Memory B cell (primary cell): ENCODE measurements at places on chromosomes 1 and 21.

- no peaks in the 10 kb centered on the region for H3K4me1 ChIP-seq
- no peak overlapping the region for H3K27ac ChIP-seq
- no peaks in the 10 kb centered on the region for H3K36me3 ChIP-seq
- peaks cover 27% of the 10 kb centered on the region for H3K27me3 ChIP-seq
- no peak for DNase-seq
These were observed 39.8 kb upstream of the NFIA start for GRCh38 chr1:61042466-61043009.

GRCh38 chr1:165695031-165695430 is 3.3 kb downstream of the ALDH9A1 start:
- no peak for DNase-seq
- H3K4me3 ChIP-seq, result no peak overlapping the region
- no peak overlapping the region for H3K27ac ChIP-seq
- peaks cover 24% of the 10 kb centered on the region for H3K36me3 ChIP-seq

GRCh38 chr1:9250411-9251381 is 16.1 kb downstream of the H6PD start:
- no peak overlapping the region for H3K27ac ChIP-seq
- no peak for DNase-seq
- peaks cover 12% of the 10 kb centered on the region for H3K36me3 ChIP-seq
- no peak overlapping the region for H3K4me3 ChIP-seq
- H3K27me3 ChIP-seq, result no peaks in the 10 kb centered on the region

DNA sequence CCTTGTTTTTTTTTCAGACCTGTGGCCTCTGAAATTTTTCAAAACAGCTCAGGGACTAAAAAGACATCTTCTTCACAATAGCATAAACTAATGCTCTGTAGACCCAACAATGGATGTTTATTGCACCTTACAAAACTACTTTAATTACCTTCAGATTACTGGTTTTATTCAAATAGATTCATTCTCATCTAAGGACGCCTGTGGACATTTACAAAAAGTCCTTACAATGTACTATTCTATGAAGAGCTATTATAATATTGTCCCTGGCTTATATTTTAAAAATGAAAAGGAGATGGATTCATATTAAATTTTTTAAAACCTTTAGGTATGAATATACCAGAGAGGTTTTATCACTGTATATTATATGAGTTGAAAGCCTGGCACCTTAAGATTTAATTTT is 238.4 kb upstream of the NR5A2 start:
- H3K4me1 ChIP-seq, result peaks cover 5% of the 10 kb centered on the region
- DNase-seq, result no peak
- no peak overlapping the region for H3K4me3 ChIP-seq
- H3K27ac ChIP-seq, result no peak overlapping the region

- DNase-seq, result no peak
- H3K4me1 ChIP-seq, result no peaks in the 10 kb centered on the region
- H3K4me3 ChIP-seq, result no peak overlapping the region
- H3K27ac ChIP-seq, result no peak overlapping the region
- no peaks in the 10 kb centered on the region for H3K27me3 ChIP-seq
- no peaks in the 10 kb centered on the region for H3K36me3 ChIP-seq
These were observed 422.6 kb downstream of the AMY1C start for GRCh38 chr1:104172243-104172681.

- no peaks in the 10 kb centered on the region for H3K27me3 ChIP-seq
- H3K36me3 ChIP-seq, result no peaks in the 10 kb centered on the region
- DNase-seq, result no peak
- no peak overlapping the region for H3K27ac ChIP-seq
- no peak overlapping the region for H3K4me3 ChIP-seq
These were observed 64.4 kb downstream of the KCNT2 start for GRCh38 chr1:196543833-196544232.

DNA sequence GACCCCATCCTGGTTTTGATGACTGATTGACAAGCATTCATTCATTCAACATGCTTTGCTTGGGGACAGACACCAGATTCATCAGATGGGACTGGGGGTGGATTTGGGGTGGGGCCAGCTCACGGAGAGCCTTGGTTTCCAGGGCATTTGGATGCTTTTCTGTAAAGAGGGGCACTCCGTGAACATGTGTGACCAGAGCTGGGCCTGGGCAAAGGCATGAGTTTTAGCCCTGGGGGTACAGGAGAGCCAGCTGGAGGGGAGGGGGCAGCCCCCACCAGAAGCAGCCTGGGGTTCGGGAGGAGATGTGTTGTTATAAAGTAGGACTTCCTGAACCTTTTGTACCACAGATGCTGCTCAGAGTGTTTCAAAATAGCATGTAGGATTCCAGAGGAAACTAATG is 99.7 kb downstream of the RIPK4 start:
- peaks cover 10% of the 10 kb centered on the region for H3K27me3 ChIP-seq
- no peak for DNase-seq
- H3K36me3 ChIP-seq, result no peaks in the 10 kb centered on the region
- no peak overlapping the region for H3K27ac ChIP-seq
- no peak overlapping the region for H3K4me3 ChIP-seq
- no peaks in the 10 kb centered on the region for H3K4me1 ChIP-seq

- peaks cover 2% of the 10 kb centered on the region for H3K36me3 ChIP-seq
- peak overlapping the region; percentile 84 for H3K4me3 ChIP-seq
- H3K4me1 ChIP-seq, result peaks cover 21% of the 10 kb centered on the region
These were observed 580 bp downstream of the DVL1 start for GRCh38 chr1:1348420-1349255.

DNA sequence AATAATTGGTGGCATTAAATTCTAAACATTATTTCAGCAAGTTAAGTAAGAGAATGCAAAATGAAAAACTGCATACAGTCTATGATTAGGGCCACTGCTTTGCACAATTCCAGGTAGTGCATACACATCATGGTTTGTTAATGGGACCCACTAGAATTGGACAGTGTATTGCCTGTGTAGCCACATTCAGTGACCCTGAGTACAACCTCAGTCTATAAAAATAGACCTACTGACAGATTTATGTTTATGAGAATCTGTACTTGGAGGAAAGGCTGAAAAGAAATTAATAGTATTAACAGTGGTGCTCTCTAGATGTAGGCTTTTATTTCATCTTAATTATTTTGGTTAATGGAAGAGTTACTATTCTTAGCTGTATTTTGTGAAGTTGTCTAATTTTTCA is 18.8 kb downstream of the UAP1 start:
- H3K27me3 ChIP-seq, result no peaks in the 10 kb centered on the region
- no peaks in the 10 kb centered on the region for H3K4me1 ChIP-seq
- no peak overlapping the region for H3K4me3 ChIP-seq
- DNase-seq, result no peak
- H3K36me3 ChIP-seq, result peaks cover 26% of the 10 kb centered on the region
- H3K27ac ChIP-seq, result no peak overlapping the region

- H3K27ac ChIP-seq, result no peak overlapping the region
- H3K4me3 ChIP-seq, result no peak overlapping the region
- H3K4me1 ChIP-seq, result no peaks in the 10 kb centered on the region
- H3K27me3 ChIP-seq, result peaks cover 4% of the 10 kb centered on the region
- H3K36me3 ChIP-seq, result no peaks in the 10 kb centered on the region
These were observed 68.5 kb downstream of the RGS2 start for GRCh38 chr1:192877283-192877886.

DNA sequence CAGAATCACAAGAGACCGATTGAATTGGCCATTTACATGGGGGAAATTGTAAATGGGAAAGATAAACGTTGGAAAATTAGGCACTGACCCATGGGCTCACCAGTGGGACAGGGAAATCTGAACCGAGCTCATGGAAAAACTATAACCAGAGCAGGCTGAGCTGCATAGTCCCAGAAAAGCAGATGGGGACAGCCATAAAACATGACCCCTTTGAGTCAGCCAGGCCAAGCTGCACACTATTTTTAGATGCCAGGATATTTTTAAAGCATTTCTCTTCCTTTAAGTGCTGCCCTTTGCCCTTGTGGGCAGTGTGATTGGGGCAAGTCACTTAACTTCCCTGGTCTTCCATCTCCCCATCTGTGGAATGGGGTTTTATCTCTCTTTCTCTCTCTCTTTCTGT is 184.1 kb downstream of the FOXD2 start:
- no peaks in the 10 kb centered on the region for H3K4me1 ChIP-seq
- H3K27ac ChIP-seq, result no peak overlapping the region
- DNase-seq, result no peak
- H3K4me3 ChIP-seq, result no peak overlapping the region

GRCh38 chr1:177328251-177328650 is 157.5 kb downstream of the BRINP2 start:
- H3K36me3 ChIP-seq, result no peaks in the 10 kb centered on the region
- H3K27ac ChIP-seq, result no peak overlapping the region
- H3K27me3 ChIP-seq, result no peaks in the 10 kb centered on the region
- H3K4me1 ChIP-seq, result no peaks in the 10 kb centered on the region
- H3K4me3 ChIP-seq, result no peak overlapping the region
- DNase-seq, result no peak

GRCh38 chr1:196477262-196477661 is 131.0 kb downstream of the KCNT2 start:
- no peaks in the 10 kb centered on the region for H3K36me3 ChIP-seq
- no peaks in the 10 kb centered on the region for H3K27me3 ChIP-seq
- no peak overlapping the region for H3K27ac ChIP-seq

- DNase-seq, result no peak
- H3K4me1 ChIP-seq, result no peaks in the 10 kb centered on the region
- no peak overlapping the region for H3K4me3 ChIP-seq
- H3K27ac ChIP-seq, result no peak overlapping the region
These were observed 80.5 kb downstream of the ENAH start for GRCh38 chr1:225572422-225572821.

GRCh38 chr1:205009670-205010069 is 33.3 kb upstream of the CNTN2 start:
- no peak overlapping the region for H3K4me3 ChIP-seq
- no peaks in the 10 kb centered on the region for H3K4me1 ChIP-seq
- no peaks in the 10 kb centered on the region for H3K36me3 ChIP-seq

GRCh38 chr1:41144285-41144684 is 97.8 kb downstream of the SCMH1 start:
- H3K36me3 ChIP-seq, result peaks cover 40% of the 10 kb centered on the region
- no peaks in the 10 kb centered on the region for H3K4me1 ChIP-seq
- no peak for DNase-seq
- H3K4me3 ChIP-seq, result no peak overlapping the region
- no peaks in the 10 kb centered on the region for H3K27me3 ChIP-seq

GRCh38 chr1:88976235-88976634 is 16.2 kb downstream of the KYAT3 start:
- no peaks in the 10 kb centered on the region for H3K27me3 ChIP-seq
- H3K4me3 ChIP-seq, result no peak overlapping the region
- no peak for DNase-seq
- peaks cover 8% of the 10 kb centered on the region for H3K36me3 ChIP-seq
- no peak overlapping the region for H3K27ac ChIP-seq

GRCh38 chr1:232769733-232770132 is 35.5 kb upstream of the MAP10 start:
- no peak overlapping the region for H3K27ac ChIP-seq
- peaks cover 3% of the 10 kb centered on the region for H3K27me3 ChIP-seq
- no peaks in the 10 kb centered on the region for H3K36me3 ChIP-seq
- DNase-seq, result no peak
- no peak overlapping the region for H3K4me3 ChIP-seq
- no peaks in the 10 kb centered on the region for H3K4me1 ChIP-seq

DNA sequence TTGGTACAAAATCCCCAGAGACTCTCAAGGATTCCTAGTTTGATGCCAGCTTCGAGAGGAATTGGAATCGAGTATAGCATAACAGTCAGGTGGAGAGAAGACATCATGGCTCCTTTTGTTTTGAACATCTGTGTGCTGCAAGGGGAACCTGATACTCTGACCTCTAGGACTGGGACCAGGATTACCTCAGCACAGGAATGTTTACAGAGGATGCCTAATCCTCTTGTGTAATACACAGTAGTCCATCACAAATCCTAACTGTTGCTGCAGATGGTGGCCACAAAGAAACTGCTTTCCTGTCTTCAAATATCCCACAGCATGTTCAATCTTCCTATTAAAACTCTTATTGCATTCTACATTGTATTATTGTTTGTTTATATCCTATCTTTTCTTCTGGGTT is 111.8 kb upstream of the PRMT6 start:
- no peaks in the 10 kb centered on the region for H3K4me1 ChIP-seq
- no peaks in the 10 kb centered on the region for H3K27me3 ChIP-seq
- H3K4me3 ChIP-seq, result no peak overlapping the region
- DNase-seq, result no peak
- H3K36me3 ChIP-seq, result no peaks in the 10 kb centered on the region
- no peak overlapping the region for H3K27ac ChIP-seq

GRCh38 chr1:231926340-231926739 is 299.8 kb downstream of the DISC1 start:
- peaks cover 2% of the 10 kb centered on the region for H3K4me1 ChIP-seq
- no peak overlapping the region for H3K4me3 ChIP-seq
- H3K27me3 ChIP-seq, result peaks cover 4% of the 10 kb centered on the region

GRCh38 chr1:23098463-23099170 is 70.0 kb downstream of the LUZP1 start:
- no peaks in the 10 kb centered on the region for H3K27me3 ChIP-seq
- peak overlapping the region; percentile 12 for H3K4me3 ChIP-seq
- H3K4me1 ChIP-seq, result peaks cover 18% of the 10 kb centered on the region

- peaks cover 2% of the 10 kb centered on the region for H3K4me1 ChIP-seq
- peaks cover 3% of the 10 kb centered on the region for H3K27me3 ChIP-seq
- H3K27ac ChIP-seq, result no peak overlapping the region
- H3K4me3 ChIP-seq, result no peak overlapping the region
These were observed 73.5 kb downstream of the ST6GALNAC5 start for GRCh38 chr1:76940571-76941335.

DNA sequence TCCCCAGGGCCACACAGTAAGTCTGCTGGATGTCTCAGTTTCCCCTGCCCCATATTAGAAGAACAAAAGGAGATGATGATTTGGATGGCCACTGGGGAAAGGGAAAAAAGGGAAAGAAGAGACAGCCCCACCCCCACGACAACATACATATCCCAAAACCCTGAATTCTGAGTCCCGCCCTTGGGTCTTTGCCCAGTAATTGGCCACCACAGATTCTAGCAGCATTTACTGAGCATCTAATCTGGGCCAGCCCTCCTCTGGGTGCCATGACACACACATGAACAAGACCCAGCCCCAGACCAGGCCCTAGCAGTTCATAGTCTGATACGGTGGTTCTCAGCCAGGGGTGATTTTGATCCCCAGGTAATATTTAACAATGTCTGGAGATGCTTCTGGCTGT is 5.2 kb upstream of the TTC4 start:
- DNase-seq, result no peak
- H3K4me3 ChIP-seq, result no peak overlapping the region
- no peak overlapping the region for H3K27ac ChIP-seq
- no peaks in the 10 kb centered on the region for H3K36me3 ChIP-seq
- H3K4me1 ChIP-seq, result peaks cover 5% of the 10 kb centered on the region
